IPS-NIHi11 (cell line): ENCODE measurements at places on chromosomes 2 and 18.

DNA sequence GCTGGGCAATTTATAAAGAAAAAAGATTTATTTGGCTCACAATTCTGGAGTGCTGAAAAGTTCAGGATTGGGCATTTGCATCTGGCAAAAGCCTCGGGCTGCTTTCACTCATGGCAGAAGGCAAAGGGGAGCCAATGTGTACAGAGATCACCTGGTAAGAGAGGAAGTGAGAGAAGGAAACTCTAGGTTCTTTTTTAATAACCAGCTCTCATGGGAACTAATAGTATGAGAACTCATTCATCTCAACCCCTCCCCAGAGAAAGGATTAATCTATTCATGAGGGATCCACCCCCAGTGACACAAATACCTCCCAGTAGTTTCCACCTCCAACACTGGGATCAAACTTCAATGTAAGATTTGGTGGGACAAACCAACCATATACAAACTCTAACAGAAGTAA, 129.0 kb downstream of the EVA1A start:
- DNase-seq, result no peak

DNA sequence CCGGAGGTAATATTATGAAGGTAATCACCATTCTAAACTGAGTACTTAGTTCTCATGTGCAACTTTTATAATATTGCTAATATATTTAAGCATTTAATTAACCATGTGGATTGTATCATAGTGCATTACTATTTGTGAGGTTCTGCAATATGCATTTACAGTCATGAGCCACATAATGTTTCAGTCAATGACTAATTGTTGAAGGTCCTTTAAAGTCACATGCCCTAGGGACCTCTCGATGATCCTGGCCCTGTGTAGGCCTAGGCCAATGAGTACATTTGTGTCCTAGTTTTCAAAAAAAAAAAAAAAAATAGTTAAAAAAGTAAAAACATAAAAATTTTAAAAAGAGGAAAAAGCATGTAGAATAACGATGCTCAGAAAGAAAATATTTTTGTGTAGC, 298.0 kb downstream of the DSEL start:
- no peak for DNase-seq

DNA sequence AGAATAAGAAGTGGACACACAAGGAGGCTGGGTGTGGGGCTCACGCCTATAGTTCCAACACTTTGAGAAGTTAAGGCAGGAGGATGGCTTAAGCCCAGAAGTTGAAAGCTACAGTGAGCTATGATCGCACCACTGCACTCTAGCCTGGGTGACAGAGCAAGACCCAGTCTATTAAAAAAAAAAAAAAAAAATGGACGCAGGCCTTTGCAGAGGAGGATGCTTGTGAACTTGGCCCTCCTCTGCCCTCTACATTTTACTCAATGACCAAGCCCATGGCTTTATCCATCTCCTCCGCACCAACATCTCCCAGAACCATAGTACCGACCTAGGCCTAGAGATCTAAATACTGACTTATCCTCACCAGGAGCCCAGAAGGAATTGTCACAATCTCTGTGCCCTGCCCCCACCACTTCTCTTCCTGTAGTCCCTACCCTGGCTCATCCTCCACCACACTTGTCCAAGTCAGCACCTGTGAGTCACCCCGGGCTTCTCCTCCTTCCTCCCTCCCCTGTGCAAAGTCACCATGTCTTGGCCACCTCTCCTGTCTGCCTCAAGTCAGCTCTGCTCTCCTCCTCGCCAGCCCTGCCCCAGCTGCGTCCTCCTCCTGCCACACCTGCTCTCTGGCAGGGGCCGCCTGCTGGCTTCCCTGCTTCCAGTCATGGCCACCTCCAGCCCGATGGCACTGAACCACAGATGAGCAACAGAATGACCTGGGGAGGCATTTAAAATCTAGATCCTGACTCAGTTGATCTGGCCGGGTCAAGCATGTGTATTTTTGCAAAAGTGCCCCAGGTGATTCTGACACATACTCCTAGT, 35.8 kb upstream of the ASPRV1 start:
- peak; percentile 26 for DNase-seq

GRCh38 chr2:126244937-126245336, 411.0 kb upstream of the GYPC start:
- peak; percentile 74 for DNase-seq

- DNase-seq, result no peak
Measured at GRCh38 chr2:172270278-172271079, 156.9 kb upstream of the ITGA6 start.

DNA sequence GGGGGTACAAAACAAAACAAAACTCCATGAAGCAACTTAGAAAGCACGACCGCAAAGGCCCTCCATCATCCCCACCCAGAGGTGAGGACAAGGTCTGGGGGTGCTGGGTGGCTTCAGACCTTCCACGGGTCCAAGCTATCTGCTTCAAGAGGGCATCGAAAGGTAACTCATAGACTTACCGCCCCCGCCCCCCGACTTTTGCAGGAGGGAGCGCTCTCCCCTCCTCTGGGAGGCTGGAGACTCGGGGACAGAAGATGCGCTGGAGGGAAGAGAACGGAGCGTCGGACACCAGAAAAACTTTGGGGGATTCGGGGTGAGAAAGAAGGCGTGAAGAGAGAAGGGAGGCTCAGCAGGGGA, 300 bp upstream of the STON1 start:
- no peak for DNase-seq

GRCh38 chr2:229407170-229407569, 136.1 kb upstream of the PID1 start:
- DNase-seq, result no peak

GRCh38 chr2:105327690-105328089, 1.8 kb downstream of the TGFBRAP1 start:
- DNase-seq, result no peak

DNA sequence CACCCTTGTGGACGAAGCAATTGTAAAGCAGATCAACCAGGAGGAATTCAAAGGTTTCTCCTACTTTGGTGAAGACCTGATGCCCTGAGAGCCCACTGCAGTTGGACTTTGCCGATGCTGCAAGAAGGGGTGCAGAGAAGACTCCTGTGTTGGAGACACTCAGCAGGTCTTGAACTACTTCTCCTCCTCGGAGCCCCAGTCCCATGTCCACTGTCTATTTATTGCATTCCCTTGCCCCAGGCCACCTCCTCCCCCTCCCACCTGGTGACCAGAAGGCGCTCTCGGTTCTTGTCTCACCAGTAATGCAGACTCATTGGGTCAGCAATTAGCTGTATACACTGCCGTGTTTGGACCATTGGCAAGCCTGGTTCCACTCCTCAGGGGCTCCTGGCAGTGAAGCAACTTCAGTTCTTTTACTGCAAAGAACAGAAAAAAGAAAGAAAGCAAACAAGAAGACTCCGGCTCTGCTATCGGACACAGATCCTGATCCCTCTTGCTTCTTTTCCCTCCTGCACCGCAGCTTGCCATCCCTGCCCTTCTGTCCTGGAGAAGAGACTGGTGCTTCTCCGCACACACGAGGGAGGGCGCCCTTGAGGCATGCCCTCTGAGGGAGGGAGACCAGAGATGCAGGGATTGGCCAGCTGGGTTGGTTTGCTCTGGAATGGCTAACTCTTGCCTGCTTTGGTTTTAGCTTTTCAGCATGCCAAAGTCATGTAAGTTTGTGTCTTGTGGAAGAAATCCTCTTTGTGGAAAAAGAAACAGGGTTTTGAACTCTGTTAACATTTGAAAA, 112.2 kb upstream of the EPAS1 start:
- DNase-seq, result peak; percentile 65

DNA sequence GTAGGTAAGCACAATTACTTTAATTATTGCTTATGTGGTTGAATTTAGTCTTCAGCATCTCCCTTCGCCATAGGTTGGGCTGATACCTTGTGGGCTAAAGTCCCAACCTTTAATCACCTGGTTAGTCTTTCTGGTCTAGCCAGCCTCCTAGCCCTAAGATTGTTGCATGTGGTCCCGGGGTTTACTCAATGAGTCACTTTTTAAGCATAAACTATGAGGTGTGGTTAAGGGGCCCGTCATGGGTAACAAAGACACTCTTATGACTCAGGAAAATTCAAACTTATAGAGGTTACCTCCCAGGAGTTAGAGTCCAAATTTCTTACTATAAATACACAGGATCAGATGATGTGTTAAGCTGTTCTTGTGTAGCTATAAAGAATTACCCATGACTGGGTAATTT, 841.6 kb downstream of the TRIB2 start:
- no peak for DNase-seq

GRCh38 chr2:235521844-235522243, 28.0 kb downstream of the AGAP1 start:
- no peak for DNase-seq

- DNase-seq, result no peak
Measured at GRCh38 chr2:158143703-158144360, 42.2 kb downstream of the UPP2 start.

DNA sequence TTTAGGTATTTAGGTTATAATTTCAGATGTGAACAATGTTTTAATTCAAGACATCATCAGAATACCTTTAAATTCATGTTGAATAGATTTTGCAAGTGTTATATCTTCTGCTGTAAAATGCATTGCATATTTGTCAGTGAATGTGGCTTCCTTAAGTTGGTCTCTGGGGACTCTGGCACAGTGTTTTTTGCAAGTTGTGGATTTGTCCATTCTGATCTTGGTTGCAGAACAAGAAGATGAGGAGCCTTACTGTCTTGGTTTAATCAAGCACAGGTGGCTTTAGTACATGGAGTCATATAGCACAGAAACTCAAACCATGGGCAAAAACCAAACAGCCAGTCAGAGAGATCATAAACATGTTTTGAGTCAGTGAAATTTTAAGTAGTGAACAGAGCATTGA, 135.7 kb downstream of the ARHGAP28 start:
- DNase-seq, result no peak

- DNase-seq, result no peak
Measured at GRCh38 chr2:179440642-179441251, 176.1 kb upstream of the SESTD1 start.

DNA sequence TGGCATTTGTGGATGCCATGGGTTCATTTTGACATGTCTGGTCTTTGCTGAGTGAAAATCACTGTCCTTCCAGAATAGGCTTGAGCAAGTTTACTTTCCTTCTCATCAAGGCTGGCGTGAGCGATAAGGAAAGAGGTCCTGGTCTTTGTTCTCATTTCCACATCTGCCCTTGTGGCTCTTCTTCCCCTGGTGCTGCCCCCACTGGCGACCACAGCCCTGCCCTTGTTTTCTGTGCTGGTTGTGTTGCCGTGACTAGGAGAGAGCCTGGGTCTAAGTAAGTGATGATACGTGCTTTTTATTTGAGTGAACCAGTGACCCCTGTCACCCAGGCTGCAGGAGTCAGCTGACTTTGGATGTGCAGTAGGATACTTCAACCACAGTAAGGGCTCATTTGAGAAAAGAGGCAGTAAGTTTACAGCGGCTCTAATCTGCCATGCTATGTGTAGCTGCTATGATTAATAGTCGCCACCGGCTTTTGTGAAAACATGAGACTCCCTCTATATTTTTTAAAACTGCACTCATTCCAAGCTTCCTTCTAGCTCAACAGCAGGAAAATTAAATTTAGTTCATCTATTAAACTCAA, 441.7 kb downstream of the RNF144A start:
- DNase-seq, result peak; percentile 28

- DNase-seq, result no peak
Measured at GRCh38 chr2:74181739-74182138, 3.1 kb upstream of the MOB1A start.

GRCh38 chr2:7795778-7796563, 878.8 kb downstream of the RNF144A start:
- DNase-seq, result no peak

- DNase-seq, result no peak
Measured at GRCh38 chr2:144583381-144583729, 63.4 kb upstream of the ZEB2 start.
